ENCODE measurements at places on chromosomes 13 and 19.

- DNase-seq: no peak
Observed at GRCh38 chr13:80338781-80339562, 2.0 kb downstream of the SPRY2 start.

DNA sequence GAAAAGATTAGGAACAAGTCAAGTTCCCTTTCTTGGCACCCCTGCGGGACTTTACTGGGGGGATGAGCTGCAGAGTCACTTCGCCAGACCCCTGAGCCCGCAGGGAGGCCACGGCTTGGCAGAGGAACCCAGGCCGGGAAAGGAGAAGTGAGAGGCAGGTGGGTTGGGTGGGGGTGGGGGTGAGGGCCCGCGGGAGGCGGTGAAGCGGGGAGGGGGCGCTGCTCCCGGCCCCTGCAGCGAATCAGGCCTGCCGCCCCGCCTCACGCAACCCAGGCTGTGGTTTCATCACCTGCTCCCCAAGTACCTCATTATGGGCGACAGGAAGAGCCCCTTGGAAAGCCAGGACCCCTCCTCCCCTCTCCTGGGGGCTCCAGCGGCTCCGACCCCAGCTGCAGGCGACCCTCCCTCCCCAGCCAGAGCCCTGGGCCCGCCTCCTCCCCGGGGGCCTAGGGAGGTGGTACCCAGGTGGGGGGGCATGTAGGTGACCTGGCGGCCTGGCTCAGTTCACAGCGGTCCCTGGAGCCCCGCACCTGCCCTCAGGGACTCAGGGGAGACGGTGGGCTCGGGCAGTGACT is 9.5 kb downstream of the MEF2B start:
- no peak for DNase-seq

- DNase-seq: no peak
Observed at GRCh38 chr19:42683917-42684513, 56.3 kb downstream of the PSG3 start.

GRCh38 chr19:13762635-13763235 is 1.6 kb upstream of the MRI1 start:
- no peak for DNase-seq

- DNase-seq: no peak
Observed at GRCh38 chr13:97459215-97459777, 25.3 kb downstream of the RAP2A start.

- DNase-seq: no peak
Observed at GRCh38 chr13:91618315-91618714, 219.9 kb downstream of the GPC5 start.

- DNase-seq: no peak
Observed at GRCh38 chr13:25920931-25921330, 130.9 kb downstream of the SHISA2 start.

GRCh38 chr13:108227651-108228272 is 9.6 kb downstream of the ABHD13 start:
- DNase-seq: peak; percentile 64

DNA sequence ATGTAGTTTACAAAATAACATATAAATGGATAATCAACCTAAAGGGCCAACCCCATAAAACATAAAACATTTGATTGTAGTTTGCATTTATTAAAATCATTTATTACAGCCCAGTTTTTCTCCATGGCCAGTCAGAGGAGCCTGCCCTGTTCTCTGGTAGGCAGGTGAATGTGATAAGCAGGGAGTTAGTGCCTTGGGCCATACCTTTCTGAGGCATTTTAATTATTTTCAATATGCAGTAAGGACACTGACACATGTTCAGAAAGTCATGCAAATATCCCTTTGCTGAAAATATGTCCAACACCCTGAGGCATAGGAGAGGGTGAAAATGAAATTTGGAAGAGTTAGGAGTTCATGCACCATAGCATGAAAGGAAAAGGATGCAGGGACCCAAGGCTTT is 242.6 kb upstream of the EDNRB start:
- no peak for DNase-seq

Measured in NCI-H1694 (cell line).